ENCODE measurements at places on chromosomes 1 and 21.

DNA sequence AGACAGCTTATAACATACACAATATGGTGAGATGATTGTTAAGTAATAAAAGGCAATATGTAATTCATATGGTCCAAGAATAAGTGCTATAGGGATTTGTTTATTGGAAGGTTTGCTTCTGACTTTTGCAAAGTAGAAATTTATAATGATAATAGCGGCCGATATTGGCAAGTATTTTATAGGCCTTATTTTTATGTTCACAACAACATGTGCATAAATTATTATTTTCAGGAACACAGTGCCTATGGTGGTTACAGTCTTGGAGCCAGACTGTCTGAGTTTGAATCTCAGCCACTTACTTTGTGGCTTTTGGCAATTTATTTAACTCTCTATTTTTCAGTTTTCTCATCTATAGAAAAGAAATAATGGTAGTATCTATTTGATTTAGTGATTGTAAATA, 607.5 kb downstream of the USP25 start:
- no peak for DNase-seq

- no peak for DNase-seq
Observed at GRCh38 chr1:233673947-233674431, 60.1 kb downstream of the KCNK1 start.

DNA sequence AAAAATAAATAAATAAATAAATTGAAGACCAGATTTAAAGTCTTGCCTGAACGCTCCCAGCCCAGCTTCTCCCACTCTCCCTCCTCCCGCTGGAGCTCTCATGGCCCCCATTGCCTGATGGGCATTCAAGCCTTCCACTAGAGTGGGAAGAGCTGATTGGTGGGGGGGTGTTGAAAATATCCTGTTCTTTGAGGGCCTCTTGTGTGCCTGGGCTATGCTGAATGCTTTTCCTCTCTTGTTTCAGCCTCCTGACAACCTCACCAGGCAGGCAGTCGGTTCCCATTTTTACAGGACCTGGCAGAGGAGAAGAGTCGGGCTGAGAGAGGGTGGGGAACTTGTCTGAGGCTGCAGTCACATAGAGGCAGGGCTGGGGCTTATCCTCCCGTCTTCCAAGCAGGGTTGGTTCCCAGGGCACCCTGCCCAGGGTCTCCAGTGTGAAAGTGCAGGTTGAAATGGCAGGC, 59.2 kb upstream of the SSBP3 start:
- DNase-seq: no peak

- no peak for DNase-seq
Observed at GRCh38 chr1:33288976-33289857, 31.7 kb downstream of the A3GALT2 start.

DNA sequence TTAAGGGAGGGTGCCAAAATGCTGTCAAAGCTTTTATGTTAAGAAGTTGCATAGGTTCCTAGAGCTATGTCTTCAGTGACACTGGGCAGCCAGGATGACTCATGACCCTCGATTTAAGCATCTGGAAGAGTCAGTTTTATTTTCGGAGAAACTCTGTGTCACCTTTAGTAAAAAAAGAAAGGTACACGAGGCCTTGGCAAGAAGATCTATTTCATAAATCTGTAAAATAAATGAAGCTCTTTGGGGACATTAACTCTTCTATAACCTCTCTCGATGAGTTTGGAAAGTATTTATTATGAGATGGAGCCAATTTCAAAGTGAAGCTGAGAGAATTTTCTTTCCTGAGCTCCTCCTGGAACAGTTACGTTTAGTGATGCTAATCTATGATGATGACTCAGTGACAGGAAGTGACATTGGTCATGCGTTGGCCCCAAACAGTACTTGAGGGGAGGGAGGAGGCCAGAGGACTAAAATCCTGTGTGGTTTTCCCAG, 156.5 kb downstream of the HLX start:
- DNase-seq: no peak

GRCh38 chr1:224383218-224383617, 26.5 kb downstream of the CNIH4 start:
- DNase-seq: no peak
